ENCODE measurements at places on chromosomes 7 and 10.

- DNase-seq: no peak
Observed at GRCh38 chr10:3780771-3781467, 4.1 kb downstream of the KLF6 start.

DNA sequence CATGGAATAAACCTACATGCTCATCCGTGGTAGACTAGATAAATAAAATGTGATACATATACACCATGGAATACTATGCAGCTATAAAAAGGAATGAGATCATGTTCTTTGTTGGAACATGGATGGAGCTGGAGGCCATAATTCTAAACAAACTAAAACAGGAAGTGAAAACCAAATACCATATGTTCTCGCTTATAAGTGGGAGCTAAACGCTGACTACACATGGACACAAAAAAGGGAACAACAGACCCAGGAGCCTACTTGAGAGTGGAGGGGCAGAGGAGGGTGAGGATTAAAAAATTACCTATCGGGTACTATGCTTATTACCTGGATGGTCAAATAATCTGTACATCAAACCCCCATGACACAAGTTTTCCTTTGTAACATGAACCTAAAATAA, 68.7 kb upstream of the SEC61G start:
- no peak for DNase-seq

DNA sequence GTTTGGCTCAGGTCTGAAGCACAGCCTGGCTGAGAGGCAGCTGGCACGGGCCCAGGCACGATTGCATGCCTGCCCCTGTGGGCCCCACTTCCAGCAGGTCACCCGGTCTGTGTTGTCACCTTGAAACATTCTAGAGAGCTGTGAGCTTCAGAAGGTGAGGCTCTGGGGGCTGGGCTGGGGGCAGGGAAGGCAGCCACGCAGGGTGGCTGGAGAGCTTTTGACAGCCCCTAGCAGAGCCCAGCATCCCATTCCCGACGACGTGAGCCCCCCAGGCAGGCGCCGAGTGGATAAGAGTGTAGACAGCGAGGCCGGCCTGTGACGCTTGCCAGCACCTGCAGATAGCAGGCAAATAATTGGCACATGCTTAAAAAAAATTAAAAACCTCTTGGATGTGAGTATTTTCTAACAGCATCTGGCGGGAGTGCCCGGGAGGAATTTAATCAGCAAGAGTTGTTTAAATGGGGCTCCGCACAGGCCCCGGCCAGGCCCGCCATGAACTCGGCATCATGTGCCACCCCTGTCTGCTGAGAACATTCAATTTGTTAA, 212.0 kb upstream of the TBX20 start:
- no peak for DNase-seq

DNA sequence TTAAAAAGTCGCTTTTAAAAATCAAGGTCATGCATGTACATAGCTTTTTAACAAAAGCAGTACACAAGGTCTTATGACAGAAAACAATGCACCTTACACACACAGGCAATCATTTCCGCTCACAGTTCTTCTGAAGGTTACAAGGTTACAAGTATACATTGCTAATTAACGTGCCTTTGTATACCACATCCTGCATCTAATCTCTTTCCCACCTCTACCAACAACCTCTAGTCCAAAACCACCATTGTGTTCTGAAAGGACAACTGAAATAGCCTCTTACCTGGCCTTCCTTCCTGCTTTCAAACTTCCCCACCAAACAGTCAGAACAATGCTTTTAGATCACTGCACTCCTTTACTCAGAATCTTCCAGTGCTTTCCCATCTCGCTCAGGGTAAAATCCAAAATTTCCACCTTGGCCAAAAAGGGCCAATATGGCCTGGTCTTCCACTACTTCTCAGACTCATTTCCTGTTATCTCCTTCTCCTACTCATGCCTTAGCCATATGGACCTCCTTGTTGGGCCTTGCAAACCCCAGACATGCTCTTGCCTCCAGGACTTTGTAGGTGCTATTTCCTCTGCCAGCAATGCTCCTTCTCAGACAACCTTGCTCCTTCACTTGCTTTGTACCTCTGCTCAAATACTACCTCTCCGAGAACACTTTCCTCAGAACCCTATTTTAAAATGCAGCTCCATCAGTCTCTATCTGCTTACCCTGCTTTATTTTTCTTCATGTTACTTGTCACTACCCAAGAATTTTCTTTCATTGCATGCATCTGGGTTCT, 205.4 kb downstream of the DNAJC1 start:
- no peak for DNase-seq

- no peak for DNase-seq
Observed at GRCh38 chr10:122261584-122261983, 9.5 kb upstream of the BTBD16 start.

DNA sequence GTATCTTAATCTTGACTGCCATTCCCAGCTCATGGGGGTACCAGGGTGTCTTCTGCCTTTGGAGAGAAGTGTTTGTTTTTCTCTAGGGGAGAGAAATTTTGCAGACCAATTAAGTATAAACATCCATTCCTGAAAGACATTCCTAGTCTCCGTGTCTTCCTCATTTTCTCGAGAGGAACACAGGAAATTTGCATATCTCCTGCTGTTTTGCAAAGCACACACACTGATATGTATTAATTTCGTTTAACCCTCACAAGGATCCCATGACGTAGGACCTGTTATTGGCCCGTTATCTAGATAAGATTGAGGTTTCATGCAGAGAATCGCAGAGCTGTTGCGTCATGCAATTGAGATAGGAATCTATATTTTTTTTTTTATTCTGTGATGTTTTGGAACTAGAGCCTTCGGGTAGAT, 944 bp downstream of the RHBDD2 start:
- no peak for DNase-seq

DNA sequence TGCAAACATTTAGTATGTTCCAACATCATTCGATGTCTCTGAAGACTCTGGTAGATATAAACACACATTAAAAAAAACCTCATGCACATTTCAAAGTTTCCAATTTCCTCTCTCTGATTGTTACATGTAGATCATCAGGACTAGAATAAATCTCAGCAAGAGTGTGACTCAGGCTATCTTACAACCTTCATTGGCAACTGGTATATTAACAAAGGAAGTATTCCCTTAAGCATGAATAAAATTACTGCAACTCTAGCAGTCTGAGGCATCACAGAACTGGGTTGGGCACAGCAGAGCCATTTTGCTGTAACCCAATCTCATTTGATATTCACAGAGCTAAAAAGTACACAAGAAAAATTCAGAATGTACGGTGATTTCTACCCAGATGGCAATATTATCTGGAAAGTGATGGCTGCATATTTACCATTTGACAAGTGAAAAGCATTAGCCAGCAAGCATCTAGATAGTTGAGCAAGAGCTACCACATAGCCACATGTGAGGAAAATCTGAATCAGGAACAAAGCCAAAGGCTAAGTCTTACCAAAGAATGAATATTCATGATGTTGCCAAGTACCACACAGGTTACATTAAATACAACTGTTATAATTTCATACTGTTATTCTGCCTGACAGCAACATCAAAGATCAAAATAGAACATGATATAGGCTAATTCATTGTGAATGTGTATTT, 232.2 kb downstream of the CRPPA start:
- no peak for DNase-seq

DNA sequence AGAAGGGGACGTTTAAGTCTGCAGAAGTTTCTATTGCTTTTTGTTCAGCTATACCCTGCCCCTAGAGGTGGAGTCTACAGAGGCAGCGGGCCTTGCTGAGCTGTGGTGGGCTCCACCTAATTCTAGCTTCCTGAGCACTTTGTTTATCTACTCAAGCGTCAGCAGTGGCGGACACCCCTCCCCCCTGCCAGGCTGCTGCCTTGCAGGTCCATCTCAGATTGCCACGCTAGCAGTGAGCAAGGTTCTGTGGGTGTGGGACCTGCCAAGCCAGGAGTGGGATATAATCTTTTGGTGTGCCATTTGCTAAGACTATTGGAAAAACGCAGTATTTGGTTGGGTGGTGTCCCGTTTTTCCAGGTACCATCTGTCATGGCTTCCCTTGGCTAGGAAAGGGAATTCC, 147.3 kb upstream of the PRPS1L1 start:
- no peak for DNase-seq

- DNase-seq: peak; percentile 58
Observed at GRCh38 chr10:99534939-99535763, 2.4 kb downstream of the NKX2-3 start.

DNA sequence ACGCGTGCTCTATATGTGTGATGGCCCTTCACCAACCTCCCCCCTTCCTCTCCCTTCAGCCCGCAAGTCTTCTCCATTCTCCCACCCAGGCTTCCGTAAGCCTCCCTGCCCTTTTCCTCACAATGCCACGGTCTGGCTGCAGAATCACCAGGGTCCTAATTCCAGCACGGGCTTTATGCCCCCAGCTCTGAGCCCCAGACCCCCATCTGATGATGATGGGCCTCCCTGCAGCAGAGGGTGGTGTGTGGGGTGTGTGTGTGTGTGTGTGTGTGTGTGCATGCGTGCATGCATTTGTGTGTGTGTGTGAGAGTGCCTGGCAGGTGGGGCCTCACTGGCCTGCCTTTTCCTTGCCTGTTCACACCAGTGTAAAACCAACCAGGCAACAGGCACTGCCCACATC, 109.9 kb downstream of the OAT start:
- DNase-seq: no peak

DNA sequence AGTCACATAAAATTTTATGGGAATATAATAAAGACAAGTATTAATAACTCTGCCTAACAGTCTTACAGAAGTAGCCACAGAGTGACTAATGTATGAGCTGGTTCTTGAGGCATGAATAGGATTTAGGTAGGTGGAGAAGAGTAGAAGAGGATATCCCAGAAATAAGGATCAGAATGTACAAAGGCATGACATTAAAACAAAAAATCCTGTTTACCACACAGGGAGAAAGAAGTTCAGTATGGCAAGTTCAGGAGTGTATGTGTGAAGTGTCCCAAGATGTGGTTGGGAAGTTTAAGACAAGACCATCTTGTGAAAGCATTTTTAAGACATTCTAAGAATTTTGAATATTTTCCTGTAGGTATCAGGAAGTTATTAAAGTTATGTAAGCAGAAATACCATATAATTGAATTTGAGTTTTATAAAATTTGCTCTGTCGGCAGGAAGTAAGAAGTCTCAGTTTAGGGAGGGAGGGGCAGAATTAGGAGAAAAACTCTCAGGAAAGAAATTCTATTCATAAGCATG, 64.7 kb upstream of the CAV2 start:
- DNase-seq: no peak

GRCh38 chr10:87674943-87675342, 15.3 kb downstream of the PAPSS2 start:
- no peak for DNase-seq

GRCh38 chr7:155488483-155489127, 30.7 kb downstream of the EN2 start:
- no peak for DNase-seq

GRCh38 chr7:79357101-79357500, 96.4 kb downstream of the MAGI2 start:
- DNase-seq: no peak

DNA sequence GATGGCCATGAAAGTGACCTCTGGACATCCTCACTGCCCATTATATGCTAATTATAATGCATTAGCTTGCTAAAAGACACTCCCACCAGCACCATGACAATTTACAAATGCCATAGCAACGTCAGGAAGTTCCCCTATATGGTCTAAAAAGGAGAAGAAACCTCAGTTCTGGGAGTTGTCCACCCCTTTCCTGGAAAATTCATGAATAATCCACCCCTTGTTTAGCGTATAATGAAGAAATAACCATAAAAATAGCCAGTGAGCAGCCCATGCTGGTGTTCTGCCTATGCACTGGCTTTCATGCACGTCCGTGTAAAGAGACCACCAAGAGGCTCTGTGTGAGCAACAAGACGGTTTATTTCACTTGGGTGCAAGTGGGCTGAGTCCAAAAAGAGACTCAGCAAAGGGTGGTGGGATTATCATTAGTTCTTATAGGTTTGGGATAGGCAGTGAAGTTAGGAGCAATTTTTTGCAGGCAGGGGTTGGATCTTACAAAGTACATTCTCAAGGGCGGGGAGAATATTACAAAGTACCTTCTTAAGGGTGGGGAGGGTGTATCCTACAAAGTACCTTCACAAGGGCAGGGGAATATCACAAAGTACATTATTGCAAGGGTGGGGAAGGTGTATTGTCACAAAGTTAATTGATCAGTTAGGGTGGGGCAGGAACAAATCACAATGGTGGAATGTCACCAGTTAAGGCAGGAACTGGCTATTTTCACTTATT, 45.6 kb downstream of the LBX1 start:
- no peak for DNase-seq

- DNase-seq: no peak
Observed at GRCh38 chr10:8158193-8159071, 103.9 kb downstream of the GATA3 start.

- DNase-seq: no peak
Observed at GRCh38 chr7:104206841-104207240, 972 bp downstream of the ORC5 start.

GRCh38 chr7:95018021-95018420, 110.6 kb downstream of the PPP1R9A start:
- no peak for DNase-seq
